Suppressor macrophage treated with lipopolysaccharide for 1 hour (primary cell): ENCODE measurements at places on chromosomes 7 and 10.

- no peak for DNase-seq
Measured at GRCh38 chr10:398954-399353, 263.7 kb downstream of the ZMYND11 start.

- no peak for DNase-seq
Measured at GRCh38 chr7:15836041-15836440, 149.6 kb upstream of the MEOX2 start.

- peak; percentile 65 for DNase-seq
Measured at GRCh38 chr10:99431190-99431760, 851 bp upstream of the GOT1 start.

DNA sequence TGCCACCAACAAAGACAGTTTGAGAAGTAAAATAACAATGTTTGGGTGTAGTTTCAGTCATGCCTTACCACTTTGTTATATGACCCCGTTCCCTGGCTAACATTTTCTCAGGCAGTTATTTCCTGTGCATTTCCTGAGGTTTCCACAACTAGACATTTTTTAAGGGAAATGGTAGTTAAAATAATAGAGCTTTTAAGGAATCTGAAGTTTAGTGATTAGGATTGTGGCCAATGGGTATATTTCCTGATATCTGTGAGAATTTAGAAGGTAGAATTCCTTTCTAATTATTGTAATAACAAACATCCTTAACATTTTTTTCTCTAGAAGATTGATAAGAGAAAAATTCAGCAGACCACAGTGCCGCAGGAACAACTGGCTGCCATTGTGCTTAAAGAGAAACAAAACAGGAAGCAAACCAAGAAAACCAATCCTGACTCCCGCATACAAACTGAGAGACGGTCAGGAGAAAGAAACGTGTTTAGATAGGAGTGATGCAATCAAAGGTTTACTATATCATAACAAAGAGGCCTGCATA, 193.6 kb downstream of the MBL2 start:
- DNase-seq: no peak

GRCh38 chr7:106393564-106394251, 108.9 kb upstream of the NAMPT start:
- DNase-seq: no peak

DNA sequence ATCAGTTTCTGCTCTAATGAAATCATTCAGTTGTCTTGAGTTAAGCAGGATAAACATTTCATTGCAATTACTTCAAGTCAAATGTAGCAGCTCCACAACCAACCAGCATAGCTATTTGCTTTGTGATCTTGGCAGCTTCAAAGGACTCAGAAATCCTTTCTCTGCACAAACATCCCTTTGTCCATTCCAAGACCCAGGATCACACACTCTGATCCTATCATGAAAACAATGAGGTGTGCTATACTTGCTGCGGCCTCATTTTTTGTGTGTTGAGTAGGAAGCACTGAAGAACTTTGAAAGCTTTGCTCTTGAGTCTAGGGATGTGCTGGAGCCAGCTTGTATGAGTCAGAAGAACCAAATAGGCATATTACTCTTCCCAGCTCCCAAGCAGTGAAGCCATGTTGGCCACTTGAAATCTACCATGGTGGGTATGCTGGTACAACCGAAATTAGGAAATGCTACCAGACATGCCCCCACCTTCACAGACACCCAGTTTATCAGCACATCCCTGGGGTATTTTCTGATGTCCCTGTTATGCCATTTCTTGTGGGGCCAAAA, 199.4 kb upstream of the PRSS58 start:
- no peak for DNase-seq

DNA sequence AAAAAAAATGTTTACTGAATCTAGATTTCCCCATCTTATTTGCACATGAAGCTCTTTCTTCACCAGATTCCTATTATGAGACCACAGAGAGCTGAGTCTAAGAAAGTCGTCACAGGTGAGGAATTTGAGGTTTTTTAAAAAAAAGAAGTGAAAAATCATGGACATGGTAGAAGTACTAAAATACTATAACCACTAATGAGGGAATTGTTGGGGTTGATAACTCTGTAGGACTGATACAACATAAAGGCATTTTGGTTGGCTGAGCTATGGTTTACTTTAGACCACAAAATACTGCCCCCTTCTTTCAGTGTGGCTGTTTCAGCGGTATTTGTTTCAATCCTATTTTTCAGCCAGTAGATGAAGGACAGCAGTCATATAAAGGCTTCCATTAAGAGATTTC, 1111.3 kb downstream of the TYW1 start:
- DNase-seq: no peak

DNA sequence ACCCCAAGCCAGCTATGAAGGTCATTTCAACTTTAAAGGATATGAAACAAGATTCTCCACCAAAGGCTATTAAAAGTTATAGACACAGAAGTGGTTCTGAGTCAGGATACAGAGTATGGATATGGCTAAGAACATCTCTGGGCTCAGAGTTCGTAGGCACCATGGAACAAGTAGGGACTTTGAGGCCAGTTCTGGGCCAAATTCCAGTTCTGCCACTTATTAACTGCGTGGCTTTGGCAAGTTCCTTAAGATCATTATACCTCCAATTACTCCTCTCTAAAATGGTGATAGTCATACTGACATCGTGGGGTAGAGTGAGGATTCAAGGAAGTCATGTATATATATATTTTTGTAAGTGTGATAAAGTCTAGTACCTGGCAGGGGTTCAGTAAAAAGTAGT, 105.8 kb upstream of the NFE2L3 start:
- no peak for DNase-seq
